ENCODE measurements at places on chromosomes 5 and 9. TPM values are rescaled to one million over a fixed set of nuclear protein-coding genes. Genes with fewer than 3 reads are reported as not detected.

The SLC1A1 gene
- not detected for total RNA-seq

The STX17 gene
- 32.0 TPM for total RNA-seq

DNA sequence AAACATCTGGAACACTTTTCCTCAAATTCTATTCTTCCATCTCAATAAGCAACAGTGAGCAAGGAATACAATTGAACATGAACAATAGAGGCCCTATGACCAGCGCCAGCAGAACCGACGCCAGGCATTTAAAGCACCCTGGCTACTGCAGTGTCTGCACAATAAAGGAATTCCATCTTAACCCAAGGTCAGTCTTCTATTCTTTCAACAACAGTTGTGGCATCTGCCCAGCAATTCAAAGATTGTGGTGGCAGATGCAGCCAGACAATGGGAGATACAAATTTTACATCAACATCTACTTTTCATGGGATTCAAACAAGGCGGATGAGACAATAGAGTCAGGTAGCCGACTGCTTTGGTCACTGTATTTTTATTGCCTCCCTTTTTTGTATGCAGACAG lies 65.9 kb downstream of the ELL2 start:
- no peak for DNase-seq

DNA sequence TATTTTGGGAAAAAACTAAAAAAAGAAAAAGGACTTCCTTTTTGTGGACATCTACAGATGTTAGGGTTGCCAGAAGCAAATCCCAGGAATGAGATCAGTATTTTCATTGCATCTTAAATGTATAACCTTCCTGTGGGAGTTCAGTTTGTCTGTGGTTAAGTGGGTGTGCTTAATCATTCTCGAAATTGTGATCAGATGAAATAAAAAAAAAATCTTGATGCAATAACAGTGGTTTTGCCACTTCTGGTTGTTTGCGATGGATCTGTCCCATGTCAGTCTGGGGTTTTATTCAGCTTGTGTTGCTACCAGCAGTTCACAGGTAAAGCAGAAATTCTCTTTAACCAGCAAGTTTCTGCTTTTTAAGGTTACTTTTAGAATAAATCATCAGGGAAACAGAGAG lies 179.0 kb downstream of the MAN2A1 start:
- DNase-seq, result no peak

DNA sequence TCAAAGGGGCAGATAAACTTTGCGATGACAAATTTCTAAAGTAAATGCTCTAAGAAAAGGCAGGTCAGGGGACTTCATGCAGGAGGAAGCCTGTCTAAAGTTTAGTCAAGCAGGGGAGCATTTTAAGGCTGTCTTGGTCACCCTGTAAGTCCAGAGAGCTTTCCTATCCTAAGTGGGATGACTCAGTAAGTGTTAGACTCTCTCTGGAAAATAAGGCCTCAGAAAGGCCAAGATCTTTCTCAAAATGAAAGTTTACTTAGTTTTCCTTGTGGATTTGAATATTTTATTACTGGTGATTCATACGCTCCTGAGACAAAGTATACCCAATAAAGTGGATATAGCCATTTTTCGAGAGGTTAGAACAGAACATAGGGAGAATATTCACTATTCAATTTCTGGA lies 806.9 kb upstream of the CDH9 start:
- no peak for DNase-seq

The ACSL6 gene
- total RNA-seq, result 10.9 TPM

Measured in activated CD8-positive, alpha-beta memory T cell treated with anti-CD3 and anti-CD28 coated beads, Interleukin-2, amount 10 ng/mL, durations not matched to agents 7 days and 5 days (primary cell).